A172 (cell line): ENCODE measurements at places on chromosomes 6 and 20. TPM values are rescaled to one million over a fixed set of nuclear protein-coding genes. Genes with fewer than 3 reads are reported as not detected.

GPX5 gene
- not detected in 2 replicates for total RNA-seq

RHAG gene
- total RNA-seq, result not detected in 2 replicates

FUCA2 gene
- total RNA-seq, result 88.9 and 95.2 TPM in 2 replicates

NMBR gene
- not detected in 2 replicates for total RNA-seq

HSPA12B gene
- total RNA-seq, result not detected in 2 replicates

BACH2 gene
- 0.03 and 0.65 TPM in 2 replicates for total RNA-seq

FAM184A gene
- 3.1 and 4.6 TPM in 2 replicates for total RNA-seq

PTGIS gene
- 0.07 and 0.14 TPM in 2 replicates for total RNA-seq

OR2B6 gene
- not detected in 2 replicates for total RNA-seq

ME1 gene
- total RNA-seq, result 23.1 and 23.3 TPM in 2 replicates

PRR18 gene
- total RNA-seq, result 0.14 and 0.24 TPM in 2 replicates

BHLHE23 gene
- total RNA-seq, result not detected in 2 replicates

COL11A2 gene
- total RNA-seq, result 0.79 and 1.7 TPM in 2 replicates

FKBP5 gene
- total RNA-seq, result 8.3 TPM in 2 replicates

SLC26A8 gene
- total RNA-seq, result not detected in 2 replicates

MACROD2 gene
- 0.02 and 0.46 TPM in 2 replicates for total RNA-seq

SAMD3 gene
- 0.07 and 0.28 TPM in 2 replicates for total RNA-seq

TP53INP2 gene
- 2.4 and 5.0 TPM in 2 replicates for total RNA-seq

BMP5 gene
- 0.17 TPM in 1 of 2 replicates, not detected in the other for total RNA-seq

CCN6 gene
- total RNA-seq, result not detected in 2 replicates

MPIG6B gene
- not detected in 2 replicates for total RNA-seq

TRAPPC3L gene
- total RNA-seq, result not detected in 2 replicates

GPLD1 gene
- total RNA-seq, result 0.36 and 0.55 TPM in 2 replicates

RUNX2 gene
- total RNA-seq, result 1.1 and 4.3 TPM in 2 replicates

CCR6 gene
- not detected in 2 replicates for total RNA-seq

RPL7L1 gene
- 104 and 108 TPM in 2 replicates for total RNA-seq

SNAI1 gene
- 0.62 and 2.6 TPM in 2 replicates for total RNA-seq

MUC21 gene
- not detected in 2 replicates for total RNA-seq

C6orf163 gene
- 0.31 and 0.72 TPM in 2 replicates for total RNA-seq

RGS17 gene
- 2.9 and 6.5 TPM in 2 replicates for total RNA-seq

TSBP1 gene
- total RNA-seq, result not detected in 2 replicates

RNF217 gene
- total RNA-seq, result 4.4 and 9.9 TPM in 2 replicates

HDAC2 gene
- 98.6 and 118 TPM in 2 replicates for total RNA-seq
